ENCODE measurements at places on chromosomes 4 and X.

GRCh38 chrX:77740376-77740905 is 45.6 kb downstream of the ATRX start:
- no peak for DNase-seq

DNA sequence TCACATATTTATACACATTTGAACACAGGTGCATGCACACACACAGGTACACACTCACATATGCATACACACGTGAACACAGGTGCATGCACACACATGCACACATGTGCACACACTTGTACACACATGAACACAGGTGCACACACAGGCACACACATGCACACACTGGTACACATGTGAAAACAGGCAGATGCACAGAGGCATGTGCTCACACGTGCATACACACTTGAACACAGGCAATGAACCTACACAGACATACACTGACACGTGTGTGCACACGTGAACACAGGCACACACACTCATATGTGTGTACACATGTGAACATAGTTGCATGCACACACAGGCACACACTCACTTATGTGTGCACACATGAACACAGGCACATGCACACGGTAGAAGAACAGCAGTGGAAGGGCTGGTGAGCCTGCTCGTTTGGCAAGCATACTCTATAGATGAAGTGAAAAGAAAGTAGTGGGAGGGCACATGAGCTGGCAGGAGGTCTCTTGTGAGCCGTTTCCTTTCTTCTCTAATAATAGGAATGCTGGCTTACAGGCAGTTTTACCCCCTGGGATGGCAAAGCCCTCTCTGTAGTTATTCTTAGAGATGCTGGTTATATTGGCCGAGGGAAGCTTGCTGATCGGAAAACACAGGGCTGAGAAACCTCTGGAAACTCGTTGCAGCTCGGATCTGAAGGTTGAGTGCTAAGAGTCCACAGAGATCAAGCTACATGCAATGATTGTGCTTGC is 279.6 kb upstream of the CLNK start:
- no peak for DNase-seq

DNA sequence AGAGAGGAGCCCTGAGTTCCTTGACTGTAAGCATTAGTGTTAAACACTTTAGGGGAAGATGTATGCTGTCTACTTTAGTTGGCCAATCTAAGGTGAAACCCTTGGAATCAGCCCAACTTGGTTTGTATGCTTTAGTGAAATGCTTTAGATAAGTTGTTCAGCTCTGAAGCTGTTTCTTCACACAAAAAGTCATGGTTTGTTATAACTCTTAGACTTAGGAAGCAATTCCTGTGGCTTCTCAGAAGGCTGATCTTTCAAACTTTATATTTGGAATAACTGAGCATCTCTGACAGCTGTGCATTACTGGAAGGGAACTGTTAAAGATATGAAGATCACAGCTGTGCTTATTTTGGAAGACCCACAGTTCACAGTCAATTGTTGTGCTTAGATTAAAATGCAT is 714.1 kb downstream of the FAT4 start:
- no peak for DNase-seq

DNA sequence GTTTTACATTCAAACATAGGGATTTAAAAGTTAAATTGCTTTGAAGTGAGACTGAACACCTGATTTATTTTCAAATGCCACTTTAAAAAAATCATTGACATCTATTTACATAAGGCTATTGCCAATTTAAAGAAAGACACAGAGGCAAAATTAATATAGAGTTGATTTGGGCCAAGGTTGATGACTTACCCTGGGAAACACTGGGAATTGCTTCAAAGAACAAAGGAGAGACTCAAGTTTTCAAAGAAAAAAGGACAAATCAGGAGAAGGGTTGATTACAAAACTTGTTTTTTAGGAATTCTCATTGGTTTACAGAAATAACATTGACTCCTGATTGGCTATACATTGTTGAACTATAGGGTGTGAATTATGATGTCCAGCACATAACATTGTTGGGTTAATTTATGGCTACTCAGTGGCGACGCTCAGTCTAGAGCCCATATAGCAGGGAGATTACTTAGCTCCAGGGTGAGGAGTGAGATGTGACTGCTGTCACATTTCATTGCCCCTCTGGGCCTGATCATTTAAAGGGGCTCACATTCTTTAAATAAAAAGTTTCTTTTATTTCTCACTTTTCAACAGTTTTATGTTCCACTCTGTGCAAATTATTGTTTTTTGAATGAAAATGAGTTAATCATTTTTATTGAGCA is 184.6 kb downstream of the SPATA18 start:
- DNase-seq = no peak

DNA sequence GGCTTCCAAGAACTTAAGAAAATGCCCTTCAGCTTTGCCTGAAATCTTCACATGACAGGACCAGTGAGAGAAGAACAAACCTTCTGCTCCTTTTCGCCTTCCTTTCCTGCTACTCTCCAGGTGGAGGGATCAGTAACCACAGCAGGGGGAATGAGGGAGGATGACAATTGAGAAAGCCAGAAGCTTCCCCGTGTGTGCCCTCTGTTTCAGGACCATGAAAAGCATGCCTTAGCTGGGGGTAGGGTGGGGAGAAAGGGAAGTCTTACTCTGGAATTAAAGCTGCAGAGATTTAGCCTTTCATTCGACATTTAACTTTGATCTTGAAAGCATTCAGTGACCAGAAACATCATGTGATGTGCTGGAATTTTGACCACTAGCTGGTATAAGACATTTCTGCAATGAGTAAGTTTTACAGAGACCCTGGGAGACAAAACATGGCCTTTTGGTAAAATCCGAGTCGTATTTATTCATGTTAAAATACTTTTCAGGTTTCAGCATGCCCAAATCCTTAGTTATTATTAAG is 10.6 kb upstream of the PUDP start:
- no peak for DNase-seq

- no peak for DNase-seq
Observed at GRCh38 chr4:156290811-156291210, 337.1 kb upstream of the CTSO start.

DNA sequence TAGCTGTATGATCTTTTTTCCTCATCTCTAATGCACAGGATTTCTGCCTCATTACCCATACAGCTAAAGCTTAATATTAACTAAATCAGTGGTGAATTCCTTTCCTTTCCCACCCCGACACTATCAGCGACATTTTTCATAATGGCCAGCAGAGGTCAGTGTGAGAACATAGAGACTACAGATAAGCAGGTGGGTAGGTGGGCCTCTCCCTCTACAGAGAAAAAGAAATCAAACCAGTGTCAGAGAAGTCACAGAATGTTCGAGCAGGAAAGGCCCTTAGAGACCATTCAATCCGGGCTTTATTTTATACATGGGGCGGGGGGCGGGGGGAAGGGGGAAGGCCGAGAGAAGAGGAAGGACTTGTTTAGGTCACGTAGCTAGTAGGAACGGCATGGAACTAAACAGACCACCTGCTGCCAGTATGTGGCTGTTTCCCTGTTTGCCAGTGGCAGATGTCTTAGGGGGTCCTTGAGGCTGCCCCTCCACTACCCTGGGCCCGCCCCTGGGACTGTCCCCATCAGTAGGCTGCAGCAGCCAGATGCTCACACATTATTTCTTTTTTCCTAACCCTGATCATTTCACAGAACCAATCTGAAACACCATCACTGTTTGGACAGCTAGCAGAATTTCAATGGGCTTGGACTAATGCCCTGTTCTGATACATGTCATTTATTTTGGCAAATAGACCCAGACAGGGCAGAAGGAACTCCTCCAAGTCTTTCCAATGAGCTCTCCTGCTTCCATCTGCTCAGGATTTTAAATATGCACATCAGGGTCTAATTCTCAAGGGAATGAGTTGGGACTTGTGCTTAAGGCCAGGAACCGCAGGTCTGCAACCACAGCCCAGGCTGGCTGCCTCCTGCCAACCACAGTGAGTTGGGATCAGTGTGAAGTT is 133.4 kb downstream of the ATG4A start:
- no peak for DNase-seq

- no peak for DNase-seq
Observed at GRCh38 chrX:40392599-40392998, 188.2 kb upstream of the ATP6AP2 start.

GRCh38 chrX:124504111-124504983 is 158.0 kb downstream of the SH2D1A start:
- no peak for DNase-seq

- no peak for DNase-seq
Observed at GRCh38 chr4:44738615-44739014, 12.3 kb upstream of the GNPDA2 start.

DNA sequence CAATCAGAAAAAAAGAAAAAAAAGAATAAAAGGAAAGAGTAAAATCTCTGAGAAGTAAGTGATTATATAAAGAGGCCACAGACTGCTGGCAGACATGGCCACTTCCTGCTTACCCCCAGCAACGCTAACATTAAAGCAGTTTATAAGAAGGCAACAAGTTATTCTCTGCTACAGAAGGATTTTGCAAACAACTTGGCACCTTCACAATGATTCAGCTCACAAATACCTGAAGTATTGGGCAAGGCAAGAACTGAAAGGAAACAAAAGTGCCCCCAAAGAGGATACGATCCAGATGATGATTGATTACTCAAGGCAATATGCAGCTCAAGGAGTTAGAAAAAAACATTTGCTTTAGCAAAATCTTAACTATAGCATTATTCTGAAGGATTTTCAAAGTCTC is 718.8 kb downstream of the KLHL13 start:
- no peak for DNase-seq

- DNase-seq = no peak
Observed at GRCh38 chr4:187666697-187667494, 328.7 kb upstream of the ZFP42 start.

- no peak for DNase-seq
Observed at GRCh38 chrX:119763836-119764387, 5.5 kb downstream of the SOWAHD start.

DNA sequence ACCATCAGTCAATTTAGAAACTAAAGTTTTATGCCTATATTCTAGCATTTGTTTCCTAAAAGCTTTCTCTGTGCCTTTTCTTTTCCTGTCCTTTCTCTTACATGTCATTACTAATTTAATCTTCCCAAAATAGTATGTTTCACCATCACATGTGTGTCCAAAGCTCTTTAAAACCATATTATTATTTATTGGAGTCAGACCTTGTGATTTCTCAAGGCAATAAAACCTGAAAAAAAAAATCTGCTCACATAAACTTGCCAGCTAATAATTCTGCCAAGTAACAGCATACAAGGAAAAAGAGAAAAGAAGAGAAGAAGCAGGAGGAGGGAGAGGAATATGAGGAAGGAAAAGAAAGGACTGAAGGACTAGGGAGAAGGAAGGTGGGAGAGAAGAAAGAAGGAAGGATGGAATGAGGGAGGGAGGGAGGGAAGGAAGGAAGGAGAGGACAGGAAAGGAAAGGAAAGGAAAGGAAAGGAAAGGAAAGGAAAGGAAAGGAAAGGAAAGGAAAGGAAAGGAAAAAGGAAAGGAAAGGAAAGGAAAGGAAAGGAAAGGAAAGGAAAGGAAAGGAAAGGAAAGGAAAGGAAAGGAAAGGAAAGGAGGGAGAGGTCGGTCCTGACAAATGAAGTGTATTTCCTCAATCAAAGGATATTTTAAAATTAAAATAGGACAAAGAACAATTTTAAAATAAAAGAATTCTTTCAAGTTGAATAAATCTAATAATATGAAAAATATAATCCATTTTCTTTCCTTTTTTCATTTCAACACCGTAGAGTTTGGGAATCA is 57.4 kb downstream of the ANTXR2 start:
- no peak for DNase-seq

DNA sequence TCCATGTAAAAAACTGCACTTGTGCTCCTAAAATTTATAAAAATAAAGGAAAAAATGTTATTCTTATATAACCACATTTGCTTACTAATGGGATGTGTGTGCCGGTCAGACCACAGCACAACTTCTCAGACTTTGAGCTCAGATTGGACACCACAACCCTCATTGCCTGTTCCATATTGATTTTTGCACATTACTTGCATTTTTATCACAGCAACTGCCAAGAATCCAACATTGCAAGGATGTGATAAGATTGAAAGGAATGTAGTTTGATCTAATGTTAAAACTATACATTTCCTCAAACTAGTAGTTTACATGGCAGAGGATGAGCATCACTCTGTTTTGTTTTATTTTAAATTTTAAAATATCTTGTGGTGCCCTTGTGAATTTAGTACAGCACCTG is 227.8 kb downstream of the KDR start:
- no peak for DNase-seq

DNA sequence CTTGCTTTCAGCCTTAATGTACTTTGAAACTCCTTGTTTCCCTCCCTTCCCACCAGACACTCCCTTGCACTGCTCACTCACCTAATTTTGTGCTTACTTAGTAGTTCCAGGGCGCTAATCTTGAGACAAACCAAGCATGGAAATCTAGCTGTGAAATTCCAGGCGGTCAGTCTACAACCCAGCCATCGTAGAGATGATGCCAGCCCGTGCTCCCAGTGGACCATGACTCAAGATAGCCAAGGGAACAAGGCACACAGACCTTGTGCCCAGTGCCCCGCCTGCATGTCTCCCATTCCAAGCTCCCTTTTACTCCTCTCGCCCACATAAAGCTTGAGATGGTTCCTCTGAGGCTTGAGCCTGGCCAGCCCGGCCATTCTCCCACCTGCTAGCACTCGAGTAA is 11.1 kb downstream of the TREX2 start:
- no peak for DNase-seq

GRCh38 chr4:162920649-162921048 is 246.0 kb downstream of the NAF1 start:
- DNase-seq = no peak

DNA sequence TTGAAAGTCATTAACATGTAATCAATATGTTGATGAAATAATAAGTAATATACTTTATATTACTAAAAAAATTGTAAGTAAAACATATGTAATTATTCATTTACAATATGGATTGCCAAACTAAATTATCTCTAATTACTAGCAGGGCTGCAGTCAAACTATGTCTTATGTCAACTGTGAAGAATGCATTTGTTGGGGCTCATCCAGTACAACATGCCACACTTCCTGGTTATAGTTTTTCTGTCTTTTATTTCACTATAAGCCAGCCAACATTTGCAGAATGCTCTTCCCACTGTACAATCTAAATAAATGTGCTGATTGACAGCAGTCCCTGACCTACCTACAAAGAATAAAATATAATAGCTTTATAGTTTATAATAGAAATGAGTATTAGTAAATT is 975.4 kb upstream of the NDST4 start:
- DNase-seq = no peak

- DNase-seq = no peak
Observed at GRCh38 chrX:360496-361150, 26.1 kb downstream of the PPP2R3B start.

DNA sequence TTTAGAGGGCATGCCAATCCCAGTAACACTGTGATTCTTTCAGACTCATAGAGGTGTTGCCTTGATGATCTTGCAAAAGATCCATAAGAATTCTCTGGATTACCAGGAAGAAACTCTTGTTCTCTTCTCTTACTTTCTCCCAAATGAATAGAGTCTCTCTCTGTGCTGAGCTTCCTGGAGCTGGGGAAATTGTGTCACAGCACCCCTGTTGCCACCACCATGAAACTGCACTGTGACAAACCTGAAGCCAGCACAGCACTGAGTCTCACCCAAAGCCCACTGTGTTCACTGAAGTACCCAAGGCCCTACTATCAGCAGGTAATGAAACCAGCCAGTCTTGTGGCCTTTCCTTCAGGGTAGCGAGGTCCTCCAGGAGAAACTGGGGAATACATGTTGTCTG is 332.7 kb upstream of the FGF16 start:
- DNase-seq = no peak

GRCh38 chr4:81196126-81196650 is 18.8 kb downstream of the PRKG2 start:
- no peak for DNase-seq

GRCh38 chr4:84317513-84317912 is 181.6 kb downstream of the NKX6-1 start:
- DNase-seq = no peak

Measured in NCI-H187 (cell line).